Inflammatory macrophage treated with lipopolysaccharide for 4 hours (primary cell): ENCODE measurements at places on chromosomes 2 and 18.
A peak's percentile ranks its signal among the peaks of the same experiment; 100 is the strongest.

GRCh38 chr2:219056896-219057708 lies 3.6 kb downstream of the IHH start:
- DNase-seq, result no peak

DNA sequence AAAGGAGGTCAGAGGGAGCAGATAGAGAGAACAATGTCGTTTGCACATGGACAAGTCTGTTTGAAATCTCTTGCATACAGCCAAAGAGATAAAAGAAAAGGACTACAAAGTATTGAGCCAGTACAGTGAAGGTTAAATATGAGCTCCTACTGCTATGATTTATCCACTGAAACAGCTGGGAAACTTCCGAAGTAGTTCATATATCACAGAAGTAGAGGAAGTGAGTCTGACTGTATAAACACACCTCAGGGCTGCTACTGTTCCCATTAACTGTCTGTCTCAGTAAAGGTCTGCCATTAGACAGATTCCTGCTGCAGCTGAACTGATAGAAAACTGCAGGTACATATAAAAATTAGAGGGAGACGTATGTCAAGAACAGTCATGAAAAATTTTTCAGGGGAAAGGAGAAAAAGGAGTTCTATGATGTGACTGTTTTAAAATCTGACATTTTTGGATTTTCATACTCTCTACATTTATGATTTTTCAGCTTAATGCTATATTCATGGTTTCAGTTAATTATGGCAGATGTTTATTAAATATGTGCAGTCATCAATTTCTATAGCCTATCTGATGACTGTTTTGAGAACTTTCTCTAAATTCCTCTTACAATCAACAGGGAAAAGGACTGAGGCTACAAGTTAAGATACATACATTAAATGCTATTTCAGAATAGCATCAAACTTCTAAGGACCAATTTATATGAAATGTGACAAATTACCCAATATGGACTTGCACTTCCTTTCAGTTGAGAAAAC lies 364.7 kb downstream of the ERBB4 start:
- DNase-seq, result no peak

GRCh38 chr2:54634564-54635511 lies 88.6 kb upstream of the EML6 start:
- peak; percentile 69 for DNase-seq

DNA sequence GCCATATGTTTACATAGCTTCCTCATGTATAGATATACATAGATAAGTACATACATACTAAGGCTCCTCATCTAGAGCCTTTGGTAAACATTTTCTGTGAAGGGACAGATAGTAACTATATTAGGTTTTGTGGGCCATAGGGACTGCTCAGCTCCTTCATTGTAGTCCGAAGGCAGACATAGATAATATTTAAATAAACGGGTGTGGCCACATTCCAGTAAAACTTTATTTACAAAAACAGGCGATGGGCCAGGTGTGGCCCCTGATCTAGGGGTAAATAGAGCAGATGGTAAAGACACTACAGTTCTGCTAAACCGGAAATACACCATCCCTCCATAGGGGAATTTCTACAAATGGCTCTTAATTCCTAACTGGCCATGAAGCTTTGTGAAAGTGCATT lies 7.3 kb downstream of the COQ10B start:
- DNase-seq, result no peak

GRCh38 chr2:68319398-68320117 lies at the start of gene CNRIP1:
Gene CNRIP1 (minus strand): TSS chr2:68319949. CDS start chr2:68319400, 549 bp downstream.
- peak; percentile 16 for DNase-seq

- DNase-seq, result peak; percentile 97
These were observed 146.3 kb downstream of the LAMA3 start for GRCh38 chr18:23835506-23835905.

DNA sequence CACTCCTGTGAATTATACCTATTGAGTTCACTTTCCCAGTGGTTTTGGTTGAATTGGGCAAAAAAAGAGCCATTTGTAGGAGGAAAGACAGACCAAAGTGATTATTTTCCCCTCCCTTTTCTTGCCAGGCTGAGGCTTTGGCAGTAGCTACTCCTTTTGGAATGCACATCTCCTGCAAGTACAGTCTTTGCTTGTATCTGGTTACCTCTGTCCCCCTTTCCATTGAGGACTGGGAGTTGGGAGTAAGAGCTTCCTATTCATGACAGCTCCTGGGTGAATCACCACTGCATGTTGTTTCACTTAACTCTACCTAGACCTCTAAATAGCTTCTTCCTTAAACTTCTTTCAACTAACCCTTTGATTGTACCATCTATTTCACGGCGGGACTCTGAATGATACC lies 695.3 kb upstream of the ZNF804A start:
- no peak for DNase-seq

GRCh38 chr2:212117926-212118325 lies 420.7 kb downstream of the ERBB4 start:
- no peak for DNase-seq

- no peak for DNase-seq
These were observed 54.5 kb downstream of the USP37 start for GRCh38 chr2:218513676-218514075.

GRCh38 chr2:170101789-170102188 lies 76.2 kb upstream of the MYO3B start:
- no peak for DNase-seq

GRCh38 chr18:7452331-7452730 lies 114.8 kb upstream of the PTPRM start:
- DNase-seq, result peak; percentile 23

DNA sequence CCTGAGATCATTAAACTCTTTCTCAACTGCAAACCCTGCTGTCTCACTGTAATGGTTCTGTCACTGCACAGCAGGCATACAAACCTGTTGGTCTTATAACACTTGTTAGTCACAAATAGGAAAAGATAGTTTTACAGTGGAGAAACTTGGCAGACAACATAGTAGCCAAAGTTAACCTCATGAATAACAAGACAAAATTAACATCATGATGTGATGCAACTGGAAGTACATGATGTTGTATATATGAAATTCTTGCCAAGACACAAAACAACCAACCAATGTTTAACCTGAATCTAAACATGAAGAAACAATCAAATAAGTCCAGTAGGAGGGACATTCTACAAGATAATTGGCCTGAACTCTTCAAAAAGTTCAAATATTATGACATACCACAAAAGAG lies 189.3 kb downstream of the RNF152 start:
- no peak for DNase-seq

DNA sequence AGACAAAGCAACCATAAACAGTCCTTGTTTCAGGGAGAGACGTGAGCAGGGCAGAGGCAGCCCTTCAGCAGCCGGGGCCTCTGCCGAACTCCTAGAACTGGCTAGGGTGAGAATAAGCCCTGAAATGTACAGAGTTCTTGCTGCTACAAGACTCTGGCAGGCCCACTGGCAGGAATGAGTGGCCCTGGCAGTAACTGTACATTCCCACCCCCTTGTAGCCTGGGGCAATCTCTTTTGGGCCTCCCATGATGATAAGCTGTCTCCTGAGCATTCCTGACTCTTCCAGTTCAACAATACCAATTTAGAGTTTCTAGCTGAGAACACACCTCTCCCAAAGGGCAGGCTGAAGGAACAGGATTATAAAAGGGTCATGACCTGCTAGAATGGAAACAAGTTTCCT lies 54.3 kb downstream of the HAUS1 start:
- DNase-seq, result no peak

DNA sequence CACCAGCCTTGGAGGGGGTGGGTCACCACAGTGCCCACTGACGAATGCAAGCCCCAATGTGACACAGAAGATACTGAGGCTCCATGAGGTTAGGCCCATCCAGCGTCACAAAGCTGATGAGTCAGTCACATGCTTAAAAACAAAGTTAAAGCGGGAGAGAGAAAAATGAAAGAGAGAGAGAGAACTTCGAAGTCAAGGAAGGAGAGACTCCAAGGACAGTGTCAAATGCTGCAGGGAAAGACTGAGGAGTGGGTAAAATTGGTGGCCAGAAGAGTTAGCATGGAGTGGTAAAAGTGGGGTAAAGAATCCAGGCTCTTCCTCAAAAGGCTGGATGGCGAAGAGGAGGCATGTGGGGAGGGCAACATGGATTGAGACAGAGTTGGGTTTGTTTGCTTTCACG lies 201.9 kb upstream of the CCDC150 start:
- DNase-seq, result no peak

DNA sequence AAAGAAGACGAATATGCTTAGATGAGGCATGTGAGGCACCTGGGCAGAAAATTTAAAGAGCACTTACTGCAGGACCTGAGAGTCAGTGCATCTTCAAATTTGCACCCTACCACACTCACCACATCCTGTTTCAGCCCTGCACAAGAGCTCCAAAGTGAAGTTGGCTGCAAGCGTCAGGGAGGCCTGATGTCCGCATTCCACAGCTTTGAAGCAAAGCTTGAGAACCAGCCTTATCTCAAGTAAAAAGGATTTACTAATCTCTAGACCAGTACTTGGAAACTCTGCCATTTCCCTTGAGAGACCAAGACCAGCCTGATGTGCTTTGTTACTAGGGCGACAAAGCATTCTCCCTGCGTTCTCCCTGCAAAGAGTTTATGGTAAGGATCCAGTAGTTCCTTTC lies 3.4 kb upstream of the ASNSD1 start:
- no peak for DNase-seq

DNA sequence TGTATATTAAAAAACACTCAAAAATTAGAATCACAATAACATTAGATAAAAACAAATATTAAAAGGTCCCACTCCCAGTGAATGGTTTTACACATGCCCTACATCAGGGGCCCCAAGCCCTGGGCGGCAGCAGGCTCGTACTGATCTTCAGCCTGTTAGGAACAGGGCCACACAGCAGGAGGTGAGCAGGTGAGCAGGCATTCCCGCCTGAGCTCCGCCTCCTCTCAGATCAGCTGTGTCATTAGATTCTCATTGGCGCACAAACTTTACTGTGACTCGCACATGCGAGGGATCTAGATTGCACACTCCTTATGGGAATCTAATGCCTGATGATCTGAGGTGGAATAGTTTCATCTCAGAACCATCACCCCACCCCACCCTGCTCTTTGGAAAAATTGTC lies 74.2 kb downstream of the MBD2 start:
- no peak for DNase-seq

- DNase-seq, result peak; percentile 33
These were observed 916 bp downstream of the TNFRSF11A start for GRCh38 chr18:62325806-62326645.

DNA sequence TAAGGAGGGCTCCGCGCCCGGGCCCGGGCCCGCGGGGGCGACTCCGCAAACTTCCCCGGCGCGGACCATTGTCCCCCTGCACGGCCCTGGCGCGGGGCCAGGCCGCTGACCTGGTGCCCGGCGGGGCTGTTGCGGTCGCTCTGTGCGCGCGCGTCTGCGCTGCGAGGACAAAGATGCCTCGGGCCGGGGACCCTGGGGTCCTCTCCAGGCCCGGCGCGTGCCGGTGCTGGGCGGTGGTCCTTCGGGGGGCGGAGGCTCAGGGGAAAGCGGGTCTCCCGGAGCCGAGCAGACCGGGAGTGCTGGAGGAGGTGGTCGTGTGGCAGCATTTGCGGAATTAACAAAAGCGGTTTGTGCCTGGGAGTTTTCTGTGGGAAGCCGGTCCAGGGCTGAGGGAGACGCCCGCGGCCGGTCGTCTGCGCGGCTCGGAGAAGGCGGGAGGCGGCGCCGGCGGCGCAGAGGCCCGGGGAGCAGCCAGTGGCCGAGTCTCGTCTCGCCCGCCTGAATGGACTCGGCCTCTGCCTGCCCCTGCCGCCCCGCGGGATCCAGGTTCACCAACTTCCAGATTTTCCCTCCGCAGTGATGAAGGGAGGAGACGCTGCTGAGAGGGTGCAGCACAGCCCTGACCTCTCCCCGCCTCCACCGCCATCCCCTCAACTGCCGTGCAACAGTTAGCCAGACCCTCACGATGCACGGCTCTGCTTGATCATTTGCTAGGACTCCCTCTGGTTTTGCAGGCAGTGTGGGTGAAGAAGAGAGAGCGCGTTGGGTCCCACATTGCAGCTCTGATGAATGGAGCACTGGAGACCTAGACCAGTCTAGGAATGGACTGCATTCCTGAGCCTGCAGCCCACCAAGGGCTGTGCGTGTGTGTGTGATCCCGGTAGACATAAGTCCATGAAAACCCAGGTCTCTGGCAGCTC lies 705 bp downstream of the EFR3B start:
- DNase-seq, result peak; percentile 20

GRCh38 chr18:39494211-39494896 lies 1928.8 kb upstream of the CELF4 start:
- DNase-seq, result no peak

DNA sequence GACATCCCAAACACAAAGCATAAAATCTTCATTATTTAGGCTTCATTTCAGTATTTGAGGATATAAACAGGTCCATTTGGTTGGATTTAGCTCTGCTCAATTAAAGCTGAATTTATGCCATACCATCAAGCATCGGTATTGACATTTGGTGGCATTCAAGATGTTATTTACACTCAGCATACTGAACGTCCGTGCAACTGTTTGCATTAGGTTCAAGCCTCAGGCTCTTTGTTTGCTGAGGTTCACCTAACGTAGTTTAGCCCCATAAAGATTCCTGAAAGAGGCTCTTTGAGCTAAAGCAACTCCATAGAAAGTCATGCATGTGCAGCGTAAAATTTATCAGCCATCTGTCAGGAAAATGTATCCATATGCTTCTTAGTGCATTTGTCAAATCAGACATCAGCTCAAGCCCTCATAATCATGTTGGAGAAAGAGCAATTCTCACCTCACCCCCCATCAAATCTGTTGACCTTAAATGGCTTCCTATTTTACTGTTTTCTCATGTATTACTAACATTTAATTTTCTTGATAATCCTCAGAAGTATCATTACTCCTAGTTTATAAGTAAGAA lies 366.9 kb downstream of the EPHA4 start:
- DNase-seq, result no peak

DNA sequence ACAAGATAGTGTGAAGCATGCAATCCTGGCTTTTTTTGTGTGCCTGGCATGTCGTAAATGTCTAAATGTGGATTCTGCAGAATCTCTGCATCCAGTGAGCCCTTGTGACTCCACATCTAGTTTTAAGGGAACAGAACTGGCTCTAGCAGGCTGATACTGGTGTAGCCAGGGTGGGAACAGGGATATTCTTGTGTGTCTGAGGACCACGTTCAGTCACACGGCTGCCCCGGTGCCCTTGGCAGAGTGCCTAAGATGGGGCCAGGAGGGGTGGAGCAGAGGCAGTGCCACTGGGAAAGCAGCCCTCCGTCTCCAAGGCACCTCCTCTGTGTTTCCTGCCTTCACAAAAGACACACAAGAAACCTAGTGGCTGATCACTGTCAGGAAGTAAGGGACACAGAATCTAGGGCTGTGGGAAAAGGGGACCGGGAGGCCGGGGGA lies 91.5 kb upstream of the PARD3B start:
- DNase-seq, result no peak

DNA sequence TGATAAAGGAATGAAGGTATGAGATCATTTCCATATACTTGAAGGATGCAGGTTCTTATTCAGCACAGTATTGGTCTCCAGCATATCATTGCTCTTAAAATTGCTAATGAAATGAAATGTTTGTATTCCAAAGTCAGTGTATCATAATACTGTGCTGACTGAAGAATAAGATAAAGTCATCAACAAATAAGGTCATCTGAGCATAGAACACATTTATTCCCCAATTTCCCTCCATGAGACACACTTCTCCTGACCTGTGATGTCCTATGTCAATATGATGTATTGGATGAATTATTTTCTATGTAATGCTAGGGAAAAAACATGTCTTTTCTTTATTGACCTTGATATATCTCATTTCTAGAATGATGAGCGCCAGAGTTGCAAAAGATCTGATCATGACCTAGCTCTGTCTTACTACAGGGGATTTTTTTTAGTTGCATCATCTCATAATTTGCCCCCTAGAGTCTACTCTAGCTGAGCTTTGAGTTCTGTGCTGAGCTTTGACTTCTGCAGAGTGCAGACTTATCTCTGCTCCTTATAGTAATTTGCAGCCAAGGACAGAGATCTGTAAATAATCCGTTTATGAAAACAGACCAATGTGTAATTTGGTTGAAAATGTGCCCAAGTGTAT lies 859.8 kb downstream of the TRIB2 start:
- DNase-seq, result no peak
